ENCODE measurements at places on chromosomes 11 and 22.

- DNase-seq = no peak
Observed at GRCh38 chr22:43592476-43592875, 180.7 kb downstream of the MPPED1 start.

DNA sequence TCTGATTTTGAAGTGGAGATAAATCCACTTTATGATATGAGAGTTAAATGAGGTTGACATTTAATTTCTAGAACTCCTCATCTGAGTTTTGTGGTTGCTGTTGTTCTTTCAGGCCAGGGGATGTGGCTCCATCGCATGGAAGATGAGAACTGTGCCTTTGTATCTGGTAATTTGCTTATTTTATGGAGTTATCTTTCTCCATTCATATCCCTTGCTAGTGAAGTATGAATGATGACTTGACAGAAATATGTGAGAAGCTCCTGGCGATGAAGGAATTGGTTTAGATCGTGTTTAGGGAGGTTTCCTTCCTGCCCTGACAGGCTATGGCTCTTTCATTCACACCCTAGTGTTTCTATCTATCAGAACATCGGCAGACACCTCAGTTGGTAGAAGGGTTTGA, 393.7 kb downstream of the ETS1 start:
- no peak for DNase-seq

DNA sequence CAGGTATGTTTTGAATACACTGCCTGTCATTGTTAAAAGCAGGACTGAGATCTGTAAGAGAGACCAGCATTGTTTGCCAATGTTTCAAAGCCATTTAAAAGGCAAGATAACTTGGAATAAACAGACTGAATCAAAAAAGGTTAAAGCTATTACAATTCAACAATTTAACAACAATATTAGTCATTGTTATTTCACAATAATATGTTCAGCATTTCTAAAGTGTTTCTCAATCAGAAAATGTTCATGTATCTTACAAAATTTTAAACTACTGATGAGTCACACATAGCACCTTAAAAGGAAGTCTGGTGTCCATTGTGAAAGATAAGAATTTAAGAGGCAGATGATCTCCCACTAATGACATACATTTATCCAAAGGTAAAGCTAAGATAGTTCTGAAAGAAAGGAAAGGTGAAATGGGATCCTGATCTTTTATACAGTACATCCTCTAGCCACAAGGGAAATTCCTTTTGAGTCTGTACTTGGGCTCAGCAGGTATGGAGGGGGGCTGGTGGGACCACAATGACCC, 79.7 kb downstream of the MAML2 start:
- peak; percentile 89 for DNase-seq

DNA sequence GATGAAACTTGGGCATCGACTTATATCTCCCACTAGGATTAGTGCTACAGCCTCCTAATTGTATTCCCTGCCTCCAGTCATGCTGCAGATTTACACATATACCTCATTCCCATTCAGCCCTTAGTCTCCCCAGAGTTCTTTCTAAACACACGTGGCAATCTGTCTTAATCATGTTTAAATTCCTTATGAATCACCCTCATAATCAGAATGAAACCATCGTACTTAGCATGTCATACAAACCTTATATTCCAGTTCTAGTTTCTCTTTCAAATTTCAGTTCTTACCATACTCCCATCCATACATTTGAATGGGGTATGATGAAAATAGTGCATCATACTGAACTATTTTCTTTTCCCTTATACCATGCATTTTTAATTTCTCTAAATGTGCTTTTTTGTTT, 6.0 kb upstream of the OR10A2 start:
- no peak for DNase-seq

- no peak for DNase-seq
Observed at GRCh38 chr11:102279641-102280170, 37.6 kb upstream of the BIRC3 start.

GRCh38 chr22:31302006-31302405, 9.7 kb upstream of the PIK3IP1 start:
- DNase-seq = no peak

DNA sequence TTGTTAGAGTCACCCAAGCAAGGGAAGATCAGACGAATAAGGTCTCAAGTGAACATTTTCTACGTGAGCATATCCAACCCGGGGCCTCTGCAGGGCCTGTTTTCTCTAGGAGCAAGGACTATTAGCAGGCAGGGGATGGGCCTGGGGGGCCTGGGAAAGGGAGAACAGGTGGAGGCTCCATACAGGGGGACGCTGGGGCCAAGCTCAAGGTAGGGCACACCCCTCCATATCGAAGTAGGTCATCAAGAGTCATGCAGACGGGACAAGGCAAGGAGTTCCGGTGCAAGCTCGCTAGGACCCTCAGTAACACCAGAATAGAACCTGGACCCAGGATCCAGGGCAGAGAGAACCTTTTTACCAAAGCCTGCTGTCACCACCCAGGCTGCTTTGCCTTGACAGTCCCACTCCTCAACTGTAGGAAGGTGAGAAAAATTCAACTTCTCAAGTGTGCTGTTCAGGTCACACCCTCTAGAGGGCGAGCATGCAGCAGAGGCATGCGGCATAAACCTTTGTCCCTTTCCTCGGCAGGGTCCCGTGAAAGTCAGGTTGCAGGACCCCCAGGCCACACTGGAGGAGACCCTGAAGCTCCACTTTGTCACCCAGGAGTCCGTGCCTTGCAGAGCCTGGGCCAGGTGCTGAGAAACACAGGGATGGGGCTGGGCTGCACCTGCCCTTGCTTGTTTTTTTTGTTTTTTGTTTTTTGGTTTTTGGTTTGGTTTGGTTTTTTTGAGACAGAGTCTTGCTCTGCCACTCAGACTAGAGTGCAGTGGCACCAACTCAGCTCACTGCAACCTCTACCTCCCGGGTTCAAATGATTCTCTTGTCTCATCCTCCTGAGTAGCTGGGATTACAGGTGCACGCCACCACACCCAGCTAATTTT, 8.6 kb upstream of the APOBEC3B start:
- no peak for DNase-seq

- no peak for DNase-seq
Observed at GRCh38 chr11:61737131-61737530, 15.3 kb upstream of the MYRF start.

DNA sequence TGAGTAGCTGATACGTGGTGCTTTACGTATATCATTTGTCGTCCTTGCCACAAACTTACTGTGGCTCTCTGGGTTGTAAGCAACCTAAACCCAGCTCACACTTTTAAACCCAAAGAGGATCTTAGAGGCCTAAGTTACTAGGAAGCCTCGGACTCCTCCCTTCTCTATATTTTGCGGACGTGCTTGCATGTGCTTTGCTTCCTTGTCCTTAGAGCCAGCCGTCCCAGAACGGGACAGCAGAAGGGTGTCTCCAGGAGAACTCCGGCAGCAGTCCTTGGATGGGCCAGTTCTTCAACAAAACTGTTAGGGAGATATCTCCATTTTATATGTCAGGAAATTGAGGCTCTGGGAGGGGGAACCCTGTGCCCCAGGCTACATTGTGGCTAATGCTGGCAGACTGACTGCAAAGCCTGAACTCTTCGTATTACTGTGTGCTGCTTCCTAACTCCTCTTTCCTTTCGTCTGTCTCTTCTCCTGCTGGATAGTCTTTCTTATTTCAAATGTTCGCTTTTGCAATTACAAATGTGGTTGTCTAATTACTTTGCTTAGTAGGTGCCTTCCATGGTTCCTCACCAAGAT, 33.8 kb downstream of the TNRC6B start:
- DNase-seq = peak; percentile 33

- DNase-seq = peak; percentile 92
Observed at GRCh38 chr11:132099692-132100091, 729.3 kb downstream of the NTM start.

DNA sequence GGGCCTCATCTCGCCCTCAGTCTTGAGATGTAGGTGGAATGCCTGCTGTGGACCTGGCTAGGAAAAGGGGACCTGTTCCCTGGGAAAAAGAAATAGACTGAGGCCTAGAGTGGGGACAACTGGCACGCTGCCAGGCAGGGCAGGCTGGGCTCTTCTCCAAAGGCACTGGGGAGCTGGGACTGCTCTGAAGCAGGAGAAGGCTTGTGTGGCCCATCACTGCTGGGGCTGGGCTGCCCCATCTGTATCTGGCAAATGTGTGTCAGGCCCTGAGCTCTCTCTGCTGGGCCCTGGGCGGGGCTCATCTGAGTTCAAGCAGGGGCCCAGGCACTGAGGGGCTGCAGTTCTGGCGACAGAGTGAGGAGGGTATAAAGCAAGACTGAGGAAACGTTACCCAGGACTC, 32.9 kb downstream of the ARVCF start:
- DNase-seq = no peak

DNA sequence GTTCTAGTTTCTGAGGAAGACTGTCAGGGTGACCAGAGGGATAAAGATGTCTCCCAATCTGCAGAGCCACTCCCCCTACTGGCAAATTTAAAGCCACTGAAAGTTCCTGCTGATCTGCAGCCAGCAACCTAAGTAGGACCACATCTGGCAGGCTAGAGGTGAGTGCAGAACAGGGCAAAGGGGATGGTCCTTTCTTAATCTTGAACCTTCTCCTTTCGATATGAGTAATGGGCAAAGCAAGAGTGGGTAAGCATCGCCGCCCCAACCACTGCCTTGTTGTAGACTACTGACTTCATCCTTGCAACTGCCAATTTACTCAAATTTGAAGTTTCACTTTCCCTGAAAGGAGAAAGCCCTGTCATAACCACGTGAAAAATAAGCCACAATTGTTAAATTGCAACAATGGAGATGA, 30.7 kb downstream of the SCUBE2 start:
- DNase-seq = peak; percentile 99

- no peak for DNase-seq
Observed at GRCh38 chr11:10023212-10023611, 270.8 kb downstream of the SBF2 start.

DNA sequence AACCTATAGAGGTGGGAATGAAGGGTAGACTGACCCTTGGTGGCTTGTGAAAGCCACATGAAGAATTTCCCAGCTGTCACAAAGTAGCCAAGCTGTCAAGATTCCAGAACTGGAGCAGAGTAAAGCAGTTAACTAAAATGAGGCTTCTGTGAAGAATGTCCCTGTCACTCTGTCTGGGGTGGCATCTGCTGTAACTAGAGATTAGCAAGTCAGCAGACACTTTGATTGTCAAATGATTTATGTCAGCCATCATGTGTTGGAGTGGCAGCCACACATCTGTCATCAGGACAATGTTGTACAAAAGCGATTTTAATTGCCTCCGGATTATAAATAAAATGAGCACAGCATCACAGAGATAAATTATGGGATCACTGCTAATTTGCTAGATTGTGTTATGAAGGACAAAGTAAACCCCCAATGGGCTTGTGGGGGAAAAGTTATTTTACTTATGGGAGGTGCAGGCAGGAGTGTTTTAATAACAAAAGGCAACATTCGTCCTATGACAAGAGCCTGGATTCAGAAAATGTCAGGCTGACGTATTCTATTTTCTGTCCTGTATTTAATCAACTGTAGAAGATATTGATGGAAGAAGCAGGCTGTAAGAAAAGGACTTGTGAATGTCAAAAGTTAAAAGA, 270.9 kb downstream of the FAM181B start:
- DNase-seq = no peak

DNA sequence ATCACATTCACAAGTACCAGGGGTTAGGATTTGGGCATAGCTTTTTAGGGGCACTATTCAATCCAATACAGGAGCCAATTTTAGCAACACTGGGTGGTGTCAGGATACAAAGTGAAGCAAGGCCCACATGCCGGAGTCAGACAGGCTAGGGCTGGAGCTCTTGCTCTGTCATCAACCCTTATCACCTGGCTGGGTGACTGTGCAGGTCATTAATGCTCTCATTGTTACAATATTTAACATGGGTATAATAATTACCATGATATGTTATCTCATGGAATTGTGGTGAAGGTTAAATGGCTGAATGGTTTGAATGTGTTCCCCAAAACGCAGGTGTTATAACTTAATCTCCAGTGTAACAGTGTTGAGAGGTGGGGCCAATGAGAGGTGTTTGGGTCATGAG, 143.3 kb upstream of the THY1 start:
- no peak for DNase-seq

DNA sequence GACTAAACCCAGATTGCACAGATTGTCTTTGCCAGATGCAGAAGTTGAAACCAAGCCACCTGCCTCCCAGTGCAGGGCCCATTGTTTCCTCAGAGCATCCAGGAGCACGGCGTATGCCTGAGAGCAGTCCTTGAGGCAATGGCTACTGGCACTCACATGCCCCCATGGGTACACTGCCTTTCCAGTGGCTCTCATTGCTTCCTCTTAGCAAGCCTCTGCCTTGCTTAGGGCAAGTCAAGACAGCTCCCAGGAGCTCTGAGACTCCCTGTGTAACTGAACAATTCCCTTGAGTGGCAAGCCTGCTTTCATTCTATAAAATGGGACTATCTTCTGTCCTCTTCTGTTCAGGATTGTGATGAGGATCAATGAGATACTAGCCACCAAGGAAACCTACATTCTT, 4.1 kb downstream of the SYTL2 start:
- no peak for DNase-seq

DNA sequence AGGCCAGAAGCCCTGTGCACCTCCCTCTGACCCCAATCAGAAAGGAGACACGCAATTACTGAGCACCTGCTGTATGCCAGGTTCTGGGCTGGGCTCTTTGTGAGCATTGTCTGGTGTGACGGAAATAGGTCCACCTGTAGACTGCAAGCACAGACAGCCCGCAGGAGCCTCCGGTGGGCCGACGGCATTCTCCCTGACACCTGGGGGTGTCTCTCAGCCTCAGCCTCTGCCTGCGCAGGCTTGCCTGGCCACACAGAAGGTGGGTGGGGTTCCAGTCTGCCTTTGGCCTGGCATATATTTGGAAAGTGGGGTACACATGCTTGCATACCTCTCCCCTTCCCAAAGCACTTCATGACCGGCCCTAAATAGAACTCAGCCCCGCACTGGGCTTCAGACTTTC, 129.3 kb downstream of the BUD13 start:
- no peak for DNase-seq

DNA sequence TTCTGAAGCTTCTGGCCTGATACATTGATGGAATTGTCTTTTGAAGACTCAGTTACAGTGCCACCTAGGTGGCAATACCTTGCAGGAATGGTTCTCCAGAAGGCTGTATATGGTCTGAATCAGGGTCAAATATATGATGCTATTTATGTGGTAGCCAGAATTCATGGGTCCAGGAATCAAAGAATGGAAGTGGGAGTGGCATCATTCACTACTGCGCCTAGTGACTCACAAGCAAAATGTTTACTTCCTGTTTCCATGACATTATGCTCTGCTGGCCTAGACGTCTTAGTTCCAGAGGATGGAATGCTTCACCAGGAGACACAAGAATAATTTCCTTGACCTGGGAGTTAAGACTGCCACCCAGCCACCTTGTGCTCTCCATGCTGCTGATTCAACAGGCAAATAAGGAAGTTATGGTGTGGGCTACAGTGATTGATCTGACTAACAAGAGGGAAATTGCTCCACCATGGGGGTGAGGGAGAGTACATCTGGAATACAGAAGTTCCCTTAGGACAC, 491.8 kb downstream of the ETS1 start:
- peak; percentile 39 for DNase-seq

All from MV-4-11 (cell line).